ENCODE measurements at places on chromosomes 7 and 10.

GRCh38 chr10:132307823-132308586, at the start of gene STK32C:
Gene STK32C (minus strand): TSS chr10:132307950. CDS start chr10:132307833, 117 bp downstream.
- no peak for DNase-seq

DNA sequence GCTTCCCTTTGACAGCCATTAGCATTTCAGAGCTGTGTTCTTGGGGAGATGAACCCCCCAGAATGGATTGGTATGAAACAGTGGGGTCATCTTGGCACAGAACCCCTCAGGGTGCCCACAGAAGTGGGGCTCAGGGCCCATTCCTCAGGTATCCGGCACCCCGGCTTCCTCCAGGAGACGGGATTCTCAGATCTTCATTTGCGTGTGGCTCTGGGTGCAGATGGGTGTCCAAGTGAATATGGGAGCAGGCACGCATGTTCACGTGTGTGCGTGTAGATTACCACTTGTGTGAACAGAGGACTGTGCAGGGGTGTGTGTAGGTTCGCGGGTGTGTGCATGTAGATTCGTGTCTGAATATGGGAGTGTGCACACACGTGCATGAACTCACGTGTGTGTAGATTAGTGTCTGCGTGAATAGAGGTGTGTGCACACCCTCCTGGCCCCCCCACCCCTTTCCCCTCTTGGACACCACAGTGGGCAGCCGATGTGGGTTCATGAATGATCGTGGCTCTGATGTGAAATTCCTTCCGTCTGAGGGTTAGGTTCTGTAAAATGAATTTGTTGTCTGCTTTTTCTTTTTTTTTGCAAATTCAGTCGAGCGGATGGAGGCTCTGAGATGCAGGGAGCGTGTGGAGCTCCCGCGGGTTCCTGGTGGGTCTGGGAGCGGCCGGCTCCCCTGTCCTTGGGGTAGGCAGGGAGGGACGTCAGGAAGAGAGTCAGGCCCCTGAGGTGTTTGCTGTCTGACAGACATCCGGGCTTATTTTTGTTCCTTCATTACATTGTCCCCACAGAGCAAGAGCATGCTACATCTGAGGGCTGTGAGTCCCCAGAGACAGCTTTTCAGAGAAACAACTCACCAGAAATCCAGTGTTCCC, 7.4 kb downstream of the ELFN1 start:
- no peak for DNase-seq

DNA sequence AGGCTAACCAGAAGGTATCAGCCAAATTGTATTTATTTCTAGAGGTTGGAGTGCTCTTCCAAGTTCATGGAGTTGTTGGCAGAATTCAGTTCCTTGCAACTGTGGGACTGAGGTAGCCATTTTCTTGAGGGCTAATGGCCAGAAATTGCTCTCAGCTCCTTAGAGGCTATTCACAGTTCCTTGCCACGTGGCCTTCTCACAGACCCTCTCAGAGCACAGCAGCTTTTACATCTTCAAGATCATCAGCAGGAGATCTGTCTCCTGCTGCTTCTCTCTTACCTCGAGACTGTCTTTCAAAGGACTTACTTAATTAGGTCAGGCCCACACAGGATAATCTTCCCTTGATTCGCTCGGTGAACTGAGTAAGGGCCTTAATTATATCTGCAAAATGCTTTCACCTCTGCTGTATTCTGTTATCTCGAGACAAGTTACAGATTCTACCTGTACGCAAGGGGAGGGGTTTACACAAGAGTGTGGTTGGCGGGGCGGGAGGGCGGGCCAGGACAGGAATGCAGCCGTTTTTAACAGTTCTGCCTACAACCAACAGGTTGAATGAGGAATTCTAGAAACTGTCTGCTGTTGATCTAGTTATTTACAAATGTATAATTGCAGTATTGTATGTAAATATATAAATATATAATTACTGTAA, 15.0 kb downstream of the MIOS start:
- no peak for DNase-seq

- no peak for DNase-seq
These were observed 18.4 kb upstream of the MET start for GRCh38 chr7:116653646-116654045.

GRCh38 chr7:121909716-121910345, 36.9 kb downstream of the PTPRZ1 start:
- no peak for DNase-seq

GRCh38 chr10:125976960-125977605, 80.7 kb downstream of the FANK1 start:
- DNase-seq = no peak

- no peak for DNase-seq
These were observed 7.3 kb upstream of the RHOBTB1 start for GRCh38 chr10:60951272-60951724.

DNA sequence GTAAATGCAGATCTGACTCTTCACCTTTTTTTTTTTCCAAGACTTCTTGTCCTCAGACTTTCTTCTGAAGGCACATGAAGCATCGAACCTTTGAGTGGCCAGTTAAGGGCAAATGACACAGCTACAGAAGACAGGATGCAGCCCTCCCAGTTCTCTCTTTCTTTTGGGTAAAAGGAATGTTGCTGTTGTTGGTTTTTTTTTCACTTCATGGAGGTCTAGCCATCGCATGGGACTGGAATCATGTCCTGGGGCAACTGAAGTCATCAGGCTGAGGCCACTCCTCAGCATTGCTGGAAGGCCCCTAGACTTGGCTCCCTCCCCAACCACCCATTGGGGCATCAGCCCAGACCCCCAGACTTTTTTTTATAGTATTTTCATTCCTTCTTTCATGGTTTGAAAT, 896.5 kb downstream of the SORCS1 start:
- no peak for DNase-seq

DNA sequence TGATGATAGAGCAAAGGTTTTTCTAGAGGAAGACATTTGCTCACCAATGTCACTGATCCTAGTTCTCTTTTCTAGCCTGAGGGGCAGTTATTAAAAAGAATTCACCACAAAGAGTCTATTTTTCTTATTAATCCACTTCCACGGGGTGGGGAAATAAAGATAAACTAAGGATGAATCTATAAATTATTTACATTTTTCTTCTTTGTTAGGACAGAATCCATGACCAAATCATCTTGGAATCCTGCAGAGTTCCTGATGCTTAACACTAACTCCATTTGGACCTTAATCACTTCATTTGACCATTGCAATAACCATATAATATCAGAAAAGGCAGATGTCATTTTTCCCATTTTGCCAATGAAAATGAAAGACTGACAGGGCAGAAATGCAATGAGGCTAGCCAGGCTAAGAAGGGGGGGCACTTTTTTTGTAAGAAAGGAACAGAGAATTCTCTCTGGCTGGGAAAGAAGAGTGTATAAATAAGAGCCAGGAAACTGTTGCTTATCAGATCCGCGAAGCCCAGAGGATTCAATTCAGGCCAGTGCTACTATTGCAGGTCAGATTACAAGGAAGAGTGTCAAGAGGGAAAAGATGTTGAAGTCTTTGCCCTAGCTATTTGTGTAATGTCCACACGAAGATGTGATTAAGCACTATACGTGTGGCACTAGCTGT, 433.2 kb downstream of the TNS3 start:
- no peak for DNase-seq

All from NCI-H2081 treated with DMSO at 0.1 percent for 48 hours (cell line).